Effector memory CD4-positive, alpha-beta T cell (primary cell): ENCODE measurements at places on chromosomes 1 and 21.

DNA sequence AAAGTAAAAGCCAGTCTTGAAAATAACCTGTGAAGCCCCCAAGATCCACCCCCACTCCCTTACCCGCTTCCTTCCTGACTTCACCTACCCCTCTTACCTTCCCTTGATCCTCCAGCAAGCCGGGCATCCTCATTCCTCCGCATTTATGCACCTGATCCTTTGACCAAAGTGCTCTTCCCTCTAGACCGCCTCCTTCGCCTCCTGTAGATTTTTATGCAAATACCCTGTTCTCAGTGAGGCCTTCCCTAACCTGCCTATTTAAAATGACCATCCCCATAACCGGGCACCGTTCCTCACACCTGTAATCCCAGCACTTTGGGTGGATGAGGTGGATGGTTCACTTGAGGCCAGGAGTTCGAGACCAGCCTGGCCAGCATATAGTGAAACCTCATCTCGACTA is 1.1 kb upstream of the NENF start:
- no peaks in the 10 kb centered on the region for H3K36me3 ChIP-seq
- H3K27me3 ChIP-seq = no peaks in the 10 kb centered on the region
- DNase-seq = no peak
- H3K4me3 ChIP-seq = no peak overlapping the region

DNA sequence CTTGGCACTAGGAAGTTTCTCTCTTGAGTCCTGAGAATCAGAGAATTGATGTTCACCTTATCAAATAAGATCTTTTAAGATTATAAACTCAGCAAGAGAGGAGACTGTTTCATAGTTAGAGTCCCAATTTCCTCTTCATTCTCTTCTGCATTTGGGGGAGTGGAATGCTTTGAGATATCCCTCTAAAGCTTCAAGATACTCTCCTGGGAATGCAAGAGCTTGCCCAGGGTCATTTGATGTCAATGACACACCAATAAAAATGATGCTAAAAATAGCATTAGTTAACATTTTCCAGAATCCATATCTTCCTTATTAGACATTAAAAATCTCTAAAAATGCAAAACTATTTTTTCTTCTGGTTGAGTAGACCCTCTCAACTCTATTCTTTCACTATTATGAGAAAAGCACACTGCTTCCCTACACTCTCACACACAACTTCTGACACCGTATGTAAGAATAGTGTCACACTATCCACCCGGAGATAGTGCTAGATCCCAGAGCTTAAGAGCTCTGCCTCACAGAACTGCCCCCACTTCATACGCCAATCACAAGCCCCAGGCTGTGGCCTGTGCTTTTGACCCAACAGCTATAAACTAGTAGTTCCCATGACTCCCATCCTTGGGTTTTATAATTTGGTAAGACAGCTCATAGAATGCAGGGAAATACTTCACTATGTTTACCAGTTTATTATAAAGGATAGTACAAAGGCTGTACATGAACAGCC is 399.9 kb upstream of the RUNX1 start:
- no peaks in the 10 kb centered on the region for H3K4me1 ChIP-seq
- no peak for DNase-seq
- H3K27me3 ChIP-seq = no peaks in the 10 kb centered on the region
- no peak overlapping the region for H3K4me3 ChIP-seq
- H3K36me3 ChIP-seq = no peaks in the 10 kb centered on the region

DNA sequence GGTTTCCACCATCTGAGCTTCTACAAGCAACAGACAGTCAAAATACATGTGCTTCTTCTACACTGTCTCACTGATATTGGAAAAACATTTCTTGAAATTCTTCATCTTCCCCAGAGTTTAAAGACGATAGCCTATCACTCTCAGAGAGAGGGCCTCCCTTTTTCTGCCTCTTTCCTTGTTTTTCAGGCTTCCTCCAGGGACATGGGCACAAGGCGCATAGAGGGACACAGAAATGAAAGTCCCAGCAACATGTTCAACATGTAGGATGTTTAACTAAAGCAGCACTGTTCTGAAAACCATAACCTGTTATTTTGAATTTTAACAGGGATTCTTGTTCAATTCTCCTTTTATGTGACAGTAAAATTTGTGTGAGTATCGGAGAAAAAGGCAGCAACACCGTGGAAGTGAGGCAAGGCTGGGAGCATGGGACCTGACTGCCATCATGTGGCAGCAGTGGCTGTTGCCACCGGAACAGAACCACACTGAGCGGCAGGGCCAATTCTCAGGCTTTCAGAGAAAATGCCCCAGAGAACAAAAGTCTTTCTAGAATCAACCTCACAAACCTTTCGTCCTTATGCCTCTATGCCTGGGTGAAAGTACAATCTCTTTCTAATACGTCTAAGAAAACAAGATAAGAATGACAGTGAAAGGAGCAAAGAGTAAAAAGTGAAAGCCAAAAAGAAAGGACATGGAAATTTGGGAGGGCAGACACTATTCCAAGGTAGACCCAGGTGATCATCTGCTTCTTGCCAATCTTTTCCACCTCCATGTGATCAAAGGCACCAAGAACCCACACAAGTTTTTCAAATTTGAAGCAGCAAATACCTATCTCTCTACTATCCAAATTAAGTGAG is 54.5 kb downstream of the PCNX2 start:
- no peaks in the 10 kb centered on the region for H3K27me3 ChIP-seq
- no peak for DNase-seq
- H3K4me3 ChIP-seq = no peak overlapping the region

DNA sequence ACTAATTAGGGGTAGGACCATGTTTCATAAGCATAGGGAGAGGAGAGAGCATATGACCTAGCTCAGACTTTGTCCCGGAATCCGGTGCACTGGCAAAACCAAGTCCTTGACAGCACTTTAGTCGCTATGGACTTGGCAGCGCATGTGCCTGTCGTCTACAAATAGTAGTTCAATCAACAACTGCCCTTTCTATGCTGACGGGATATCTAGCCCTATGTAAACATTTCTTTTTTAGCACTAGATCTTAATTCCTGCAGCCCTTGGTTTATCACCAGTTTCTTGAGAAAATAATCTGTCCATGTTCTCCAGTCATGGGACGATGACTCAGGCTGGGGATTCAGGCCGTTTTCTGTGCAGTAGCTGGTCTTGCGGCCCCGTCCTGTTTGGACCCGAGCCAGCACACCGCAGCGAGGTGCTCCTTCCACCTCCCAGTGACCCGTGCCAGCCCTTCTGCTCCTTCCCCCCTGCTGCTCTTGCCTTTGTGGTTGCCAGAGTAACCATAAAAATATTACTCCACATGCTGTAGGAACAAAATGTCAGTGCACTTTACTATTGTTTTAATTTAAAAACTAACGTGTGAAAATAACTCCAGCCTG is 8.6 kb upstream of the MT1HL1 start:
- H3K4me3 ChIP-seq = no peak overlapping the region
- H3K27ac ChIP-seq = no peak overlapping the region
- no peaks in the 10 kb centered on the region for H3K36me3 ChIP-seq
- H3K27me3 ChIP-seq = peaks cover 3% of the 10 kb centered on the region
- no peak for DNase-seq
- no peaks in the 10 kb centered on the region for H3K4me1 ChIP-seq

DNA sequence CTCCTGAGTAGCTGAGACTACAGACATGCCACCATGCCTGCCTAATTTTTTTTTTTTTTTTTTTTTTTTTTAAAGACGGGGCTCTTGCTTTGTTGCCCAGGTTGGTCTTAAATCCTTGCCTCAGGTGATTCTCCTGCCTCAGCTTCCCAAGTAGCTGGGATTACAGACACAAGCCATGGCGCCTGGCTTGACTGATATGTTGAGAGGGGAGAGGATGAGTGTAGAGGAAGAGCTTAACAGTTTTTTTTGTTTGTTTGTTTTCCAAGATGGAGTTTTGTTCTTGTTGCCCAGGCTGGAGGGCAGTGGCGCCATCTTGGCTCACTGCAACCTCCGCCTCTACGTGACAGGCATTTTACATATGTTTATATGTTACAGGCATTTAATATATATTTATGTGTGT is 2.5 kb downstream of the SRP9 start:
- peaks cover 13% of the 10 kb centered on the region for H3K4me1 ChIP-seq
- H3K27ac ChIP-seq = no peak overlapping the region
- no peaks in the 10 kb centered on the region for H3K27me3 ChIP-seq
- no peak overlapping the region for H3K4me3 ChIP-seq
- DNase-seq = no peak
- H3K36me3 ChIP-seq = peaks cover 15% of the 10 kb centered on the region

GRCh38 chr21:36700971-36701755 is 2.2 kb downstream of the SIM2 start:
- peaks cover 24% of the 10 kb centered on the region for H3K4me1 ChIP-seq
- H3K27ac ChIP-seq = no peak overlapping the region
- H3K36me3 ChIP-seq = no peaks in the 10 kb centered on the region
- no peak for DNase-seq
- H3K4me3 ChIP-seq = no peak overlapping the region
